ENCODE measurements at places on chromosomes 4 and X. TPM values are rescaled to one million over a fixed set of nuclear protein-coding genes. Genes with fewer than 3 reads are reported as not detected.
A peak's percentile ranks its signal among the peaks of the same experiment; 100 is the strongest.

ARSJ gene
- 0.89 TPM for total RNA-seq

GRCh38 chr4:138229160-138229559 is 13.0 kb downstream of the SLC7A11 start:
- no peak for DNase-seq
- no peak overlapping the region for H3K4me3 ChIP-seq
- no peak overlapping the region for H3K27ac ChIP-seq
- H3K4me1 ChIP-seq: peaks cover 33% of the 10 kb centered on the region
- H3K36me3 ChIP-seq: peaks cover 14% of the 10 kb centered on the region
- no peaks in the 10 kb centered on the region for H3K27me3 ChIP-seq

DNA sequence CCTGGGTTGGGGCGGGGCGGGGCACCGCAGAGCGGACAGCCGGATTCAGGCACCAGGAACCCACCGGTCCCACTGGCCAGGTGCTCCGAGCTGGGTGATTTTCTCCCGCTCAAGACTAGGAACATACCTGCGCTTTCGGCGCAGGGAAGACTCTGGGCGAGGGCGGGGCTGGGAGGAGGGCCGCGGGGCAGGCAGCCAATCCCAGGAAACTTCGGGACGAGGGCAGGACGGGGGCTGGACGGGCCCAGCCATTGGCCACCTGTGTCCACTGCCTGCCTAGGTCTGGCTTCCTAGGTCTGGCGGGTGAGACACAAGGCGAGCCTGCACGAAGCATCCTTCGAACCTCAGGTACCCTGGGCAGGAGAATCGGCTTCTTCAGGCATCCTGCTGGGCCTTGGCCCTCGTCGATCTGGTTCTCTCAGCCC is 274 bp upstream of the ERVMER34-1 start:
- no peaks in the 10 kb centered on the region for H3K36me3 ChIP-seq
- H3K4me3 ChIP-seq: peak overlapping the region; percentile 88
- H3K27ac ChIP-seq: no peak overlapping the region
- peak; percentile 40 for DNase-seq
- peaks cover 48% of the 10 kb centered on the region for H3K27me3 ChIP-seq
- peaks cover 13% of the 10 kb centered on the region for H3K4me1 ChIP-seq

- DNase-seq: no peak
- H3K36me3 ChIP-seq: no peaks in the 10 kb centered on the region
- no peak overlapping the region for H3K4me3 ChIP-seq
- H3K27me3 ChIP-seq: no peaks in the 10 kb centered on the region
- H3K4me1 ChIP-seq: no peaks in the 10 kb centered on the region
Observed at GRCh38 chr4:74516303-74516702, 71.4 kb downstream of the AREG start.

CACNA1F gene
- total RNA-seq: 0.05 TPM

DNA sequence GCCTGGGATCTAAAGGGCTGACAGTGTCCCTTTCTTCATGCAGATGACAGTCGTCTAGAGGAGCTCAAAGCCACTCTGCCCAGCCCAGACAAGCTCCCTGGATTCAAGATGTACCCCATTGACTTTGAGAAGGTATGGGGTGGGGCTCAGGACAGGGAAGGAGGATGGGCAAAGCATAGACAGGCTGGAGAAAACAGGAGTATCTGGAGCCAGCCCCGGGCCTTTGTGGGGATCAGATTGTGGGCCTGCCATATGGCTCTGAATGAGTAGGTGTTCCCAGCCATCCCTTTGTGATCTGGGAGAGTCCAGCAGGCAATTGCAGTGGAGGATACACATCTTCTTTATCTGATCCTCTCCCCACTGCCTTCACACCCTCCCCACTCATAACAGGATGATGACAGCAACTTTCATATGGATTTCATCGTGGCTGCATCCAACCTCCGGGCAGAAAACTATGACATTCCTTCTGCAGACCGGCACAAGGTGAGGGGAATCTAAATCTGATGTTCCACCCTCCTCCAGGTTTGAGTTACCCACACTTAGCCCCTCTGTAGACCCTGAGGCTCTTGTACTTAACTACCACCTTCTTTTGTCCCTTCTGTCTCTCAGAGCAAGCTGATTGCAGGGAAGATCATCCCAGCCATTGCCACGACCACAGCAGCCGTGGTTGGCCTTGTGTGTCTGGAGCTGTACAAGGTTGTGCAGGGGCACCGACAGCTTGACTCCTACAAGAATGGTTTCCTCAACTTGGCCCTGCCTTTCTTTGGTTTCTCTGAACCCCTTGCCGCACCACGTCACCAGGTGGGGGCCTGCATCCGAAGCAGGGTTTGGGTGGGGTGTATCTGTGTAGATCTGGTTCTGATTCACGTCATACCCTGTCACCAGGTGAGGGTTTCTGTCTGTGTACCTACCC is 5.8 kb upstream of the CDK16 start:
- no peak overlapping the region for H3K27ac ChIP-seq
- H3K4me1 ChIP-seq: peaks cover 19% of the 10 kb centered on the region
- H3K27me3 ChIP-seq: peaks cover 2% of the 10 kb centered on the region
- peaks cover 35% of the 10 kb centered on the region for H3K36me3 ChIP-seq

ADAM29 gene
- not detected for total RNA-seq

RASSF6 gene
- total RNA-seq: not detected

ATP2B3 gene
- total RNA-seq: 0.05 TPM

DNA sequence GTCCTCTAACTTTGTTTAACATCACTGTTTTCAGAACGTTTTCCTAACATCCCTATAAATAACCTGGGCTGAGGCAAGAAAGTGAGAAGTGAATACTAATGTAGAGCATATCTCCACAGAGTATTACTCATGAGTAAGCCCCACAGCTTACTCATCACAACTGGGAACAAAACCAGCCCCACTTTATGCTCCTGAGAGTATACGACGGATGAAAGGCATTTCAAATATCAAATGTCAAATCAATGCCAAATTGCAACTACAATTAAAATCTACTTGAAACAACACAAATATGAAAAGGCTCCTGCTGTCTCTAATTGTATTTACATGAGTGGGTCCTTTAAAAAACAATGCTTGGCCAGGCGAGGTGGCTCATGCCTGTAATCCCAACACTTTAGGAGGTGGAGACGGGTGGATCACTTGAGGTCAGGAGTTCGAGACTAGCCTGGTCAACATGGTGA is 41.2 kb downstream of the SH3RF1 start:
- H3K27ac ChIP-seq: no peak overlapping the region
- no peaks in the 10 kb centered on the region for H3K27me3 ChIP-seq
- H3K36me3 ChIP-seq: peaks cover 2% of the 10 kb centered on the region
- DNase-seq: no peak

- H3K36me3 ChIP-seq: peaks cover 8% of the 10 kb centered on the region
- no peaks in the 10 kb centered on the region for H3K27me3 ChIP-seq
- no peak overlapping the region for H3K4me3 ChIP-seq
- no peaks in the 10 kb centered on the region for H3K4me1 ChIP-seq
- DNase-seq: no peak
- H3K27ac ChIP-seq: no peak overlapping the region
Observed at GRCh38 chr4:127737295-127737694, 7.1 kb downstream of the SLC25A31 start.

DNA sequence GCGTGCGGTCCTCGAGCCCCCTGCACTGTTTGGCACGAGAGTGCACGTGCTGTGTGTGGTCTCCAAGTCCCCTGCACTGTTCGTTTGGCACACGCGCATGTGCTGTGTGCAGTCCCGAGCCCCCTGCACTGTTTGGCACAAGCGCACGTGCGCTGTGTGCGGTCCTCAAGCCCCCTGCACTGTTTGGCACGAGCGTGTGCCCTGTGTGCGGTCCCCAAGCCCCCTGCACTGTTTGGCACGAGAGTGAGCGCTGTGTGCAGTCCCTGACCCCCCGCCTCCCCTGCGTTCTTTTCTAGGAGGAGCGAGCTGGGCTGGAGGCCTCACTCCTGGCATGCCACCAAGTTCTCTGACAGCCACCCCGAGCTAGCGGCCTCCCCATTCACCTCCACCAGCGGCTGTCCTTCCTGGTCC is 76.5 kb upstream of the CLDN34 start:
- H3K27me3 ChIP-seq: no peaks in the 10 kb centered on the region
- no peak overlapping the region for H3K27ac ChIP-seq
- H3K4me3 ChIP-seq: no peak overlapping the region
- peaks cover 7% of the 10 kb centered on the region for H3K36me3 ChIP-seq

IBSP gene
- total RNA-seq: not detected

CT83 gene
- total RNA-seq: not detected

DNA sequence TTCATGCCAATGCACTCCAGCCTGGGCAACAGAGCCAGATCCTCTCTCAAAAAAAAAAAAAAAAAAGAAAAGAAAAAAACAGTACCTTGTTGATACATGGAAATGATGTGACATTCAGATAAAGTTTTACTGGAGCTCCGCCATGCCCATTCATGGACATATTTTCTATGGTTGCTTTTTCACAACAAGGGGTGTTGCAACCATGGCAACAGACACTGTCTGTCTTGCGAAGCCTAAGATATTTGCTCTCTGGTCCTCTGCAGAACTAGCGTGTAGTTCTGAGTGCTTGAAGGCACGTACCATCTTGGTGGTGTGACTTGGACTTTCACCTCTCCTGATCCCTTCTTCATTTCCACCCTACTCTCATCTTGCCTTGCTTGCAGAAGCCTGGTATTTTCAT is 53.2 kb downstream of the TBL1X start:
- H3K27me3 ChIP-seq: no peaks in the 10 kb centered on the region
- no peak overlapping the region for H3K27ac ChIP-seq
- peaks cover 32% of the 10 kb centered on the region for H3K4me1 ChIP-seq
- peaks cover 12% of the 10 kb centered on the region for H3K36me3 ChIP-seq

DNA sequence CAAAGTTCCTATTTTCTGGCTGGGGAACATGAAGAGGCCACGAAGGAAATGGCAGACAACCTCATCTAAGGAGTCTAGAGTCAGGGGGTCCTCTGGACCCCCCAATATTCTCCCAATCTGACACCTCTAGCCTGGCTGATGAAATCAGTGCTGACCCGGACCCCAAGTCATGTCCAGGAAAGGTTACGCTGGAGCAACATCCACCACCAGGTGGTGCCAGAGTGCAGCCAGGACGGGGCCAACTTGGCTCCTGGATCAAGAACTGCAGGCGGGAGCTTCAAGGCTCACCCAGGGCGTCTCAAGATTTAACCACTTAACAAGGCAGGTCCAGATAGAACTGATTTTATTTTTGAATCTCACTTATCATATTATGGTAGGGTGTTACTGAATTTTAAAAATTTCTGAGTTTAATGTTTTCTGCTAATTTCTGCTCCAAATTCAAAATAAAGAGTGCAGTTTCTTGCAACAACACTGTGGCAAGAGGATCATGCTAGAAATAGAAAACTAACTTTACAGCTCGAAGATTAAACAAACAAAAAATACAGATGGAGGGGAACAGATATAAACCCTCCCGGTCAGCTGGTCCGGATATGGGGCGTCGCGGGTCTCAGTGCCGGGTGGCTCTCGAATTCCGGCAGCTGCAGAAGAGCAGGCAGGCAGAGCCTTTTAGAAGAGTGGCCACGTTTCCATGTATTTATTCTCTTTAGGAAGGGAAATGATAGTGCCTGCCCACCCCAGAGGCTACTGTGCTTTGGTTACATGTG is 135.5 kb downstream of the AFAP1 start:
- DNase-seq: peak; percentile 94
- no peak overlapping the region for H3K4me3 ChIP-seq
- H3K27me3 ChIP-seq: no peaks in the 10 kb centered on the region
- H3K4me1 ChIP-seq: peaks cover 51% of the 10 kb centered on the region
- peaks cover 8% of the 10 kb centered on the region for H3K36me3 ChIP-seq

BTC gene
- 0.14 TPM for total RNA-seq

DNA sequence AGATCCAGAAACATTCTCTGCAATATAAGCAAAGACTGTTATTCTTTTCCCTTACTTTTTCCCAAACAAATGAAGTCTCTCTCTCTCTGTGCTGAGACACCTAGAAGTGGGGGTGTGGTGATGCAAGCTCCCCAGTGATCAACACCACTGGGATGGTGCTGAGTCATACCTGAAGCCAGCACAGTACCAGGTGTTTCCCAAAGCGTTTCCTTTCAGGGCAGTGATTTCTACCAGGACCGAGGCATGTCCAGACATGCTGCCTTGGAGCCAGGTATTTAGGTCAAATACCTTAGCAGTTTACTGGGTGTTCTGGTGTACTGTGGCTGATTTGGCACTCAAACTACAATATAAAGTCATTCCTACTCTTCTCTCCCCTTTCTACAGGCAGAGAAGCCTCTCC is 726.5 kb downstream of the FAM133A start:
- no peak for DNase-seq
- peak overlapping the region; percentile 62 for H3K27ac ChIP-seq
- H3K36me3 ChIP-seq: no peaks in the 10 kb centered on the region
- no peaks in the 10 kb centered on the region for H3K4me1 ChIP-seq

UGT8 gene
- 6.3 TPM for total RNA-seq

PDE6B gene
- total RNA-seq: 4.1 TPM

GRCh38 chrX:64377753-64378152 is 17.5 kb downstream of the MTMR8 start:
- H3K4me3 ChIP-seq: no peak overlapping the region
- DNase-seq: no peak
- no peaks in the 10 kb centered on the region for H3K4me1 ChIP-seq

PAGE5 gene
- not detected for total RNA-seq

- H3K27ac ChIP-seq: no peak overlapping the region
- H3K4me3 ChIP-seq: no peak overlapping the region
- H3K27me3 ChIP-seq: no peaks in the 10 kb centered on the region
- DNase-seq: no peak
- H3K36me3 ChIP-seq: no peaks in the 10 kb centered on the region
Observed at GRCh38 chrX:27309406-27309805, 153.7 kb downstream of the PPP4R3C start.

FAM9C gene
- total RNA-seq: 0.25 TPM

CDX4 gene
- total RNA-seq: not detected

GRCh38 chr4:7770224-7771050 is 169.2 kb downstream of the AFAP1 start:
- H3K27ac ChIP-seq: no peak overlapping the region
- H3K36me3 ChIP-seq: peaks cover 8% of the 10 kb centered on the region
- no peak for DNase-seq
- H3K27me3 ChIP-seq: no peaks in the 10 kb centered on the region

- H3K36me3 ChIP-seq: no peaks in the 10 kb centered on the region
- no peak overlapping the region for H3K4me3 ChIP-seq
- H3K27me3 ChIP-seq: peaks cover 15% of the 10 kb centered on the region
Observed at GRCh38 chr4:151415978-151416377, 7.0 kb downstream of the FHIP1A start.

ADAMTS3 gene
- total RNA-seq: 2.7 TPM

DNA sequence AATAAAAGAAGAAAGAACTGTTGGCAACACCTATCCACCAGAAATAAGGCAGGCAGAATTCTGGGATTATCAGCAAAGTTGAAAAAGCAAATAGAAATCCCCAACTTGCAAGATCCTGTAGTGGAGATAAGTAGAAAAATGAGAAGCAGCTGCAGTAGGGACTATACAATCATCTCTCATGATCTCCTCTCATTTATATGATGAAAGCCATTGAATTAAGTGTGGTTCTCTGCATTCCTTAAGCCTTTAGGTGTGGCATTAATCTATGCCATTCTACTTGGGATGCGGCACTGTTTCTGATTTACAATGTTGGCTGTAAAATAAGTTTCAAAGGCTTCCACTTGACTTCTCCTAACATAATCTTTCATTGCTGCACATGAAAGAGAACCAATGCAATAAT is 869.8 kb downstream of the TRAM1L1 start:
- H3K4me1 ChIP-seq: no peaks in the 10 kb centered on the region
- no peak overlapping the region for H3K27ac ChIP-seq
- no peak for DNase-seq
- no peaks in the 10 kb centered on the region for H3K27me3 ChIP-seq

GRCh38 chrX:65574356-65574755 is 39.8 kb upstream of the LAS1L start:
- H3K36me3 ChIP-seq: no peaks in the 10 kb centered on the region
- DNase-seq: no peak
- H3K27ac ChIP-seq: no peak overlapping the region
- H3K27me3 ChIP-seq: peaks cover 2% of the 10 kb centered on the region

GRCh38 chrX:43969504-43970501 is 3.4 kb downstream of the NDP start:
- peaks cover 44% of the 10 kb centered on the region for H3K4me1 ChIP-seq
- DNase-seq: no peak
- peak overlapping the region; percentile 71 for H3K4me3 ChIP-seq
- peak overlapping the region; percentile 91 for H3K27ac ChIP-seq
